ENCODE measurements at places on chromosomes 3 and 15. TPM values are rescaled to one million over a fixed set of nuclear protein-coding genes. Genes with fewer than 3 reads are reported as not detected.

Gene KLHL40
- total RNA-seq = not detected

Gene IRAK2
- total RNA-seq = 11.2 TPM

Gene TM6SF1
- total RNA-seq = not detected

Gene LYZL4
- not detected for total RNA-seq

Gene PLCB2
- total RNA-seq = 0.67 TPM

Gene EHD4
- 38.7 TPM for total RNA-seq

Gene FANCD2OS
- total RNA-seq = not detected

Gene XPC
- total RNA-seq = 42.5 TPM

Gene PRR20G
- total RNA-seq = not detected

Gene TEX55
- total RNA-seq = not detected

Gene P3H2
- total RNA-seq = 174 TPM

Gene COL6A6
- total RNA-seq = not detected

Gene CLDN11
- total RNA-seq = not detected

Gene GABRB3
- total RNA-seq = 1.7 TPM

Gene CKMT1A
- 32.7 TPM for total RNA-seq
